ENCODE measurements at places on chromosomes 4 and X. TPM values are rescaled to one million over a fixed set of nuclear protein-coding genes. Genes with fewer than 3 reads are reported as not detected.

The ANOS1 gene
- total RNA-seq = not detected

The FOXR2 gene
- not detected for total RNA-seq

The BRS3 gene
- total RNA-seq = not detected

The SASH3 gene
- 148 TPM for total RNA-seq

The TMEM47 gene
- total RNA-seq = not detected

The PRSS12 gene
- 0.07 TPM for total RNA-seq

The TBC1D9 gene
- total RNA-seq = not detected

The ESX1 gene
- total RNA-seq = not detected

The LRCH2 gene
- total RNA-seq = not detected

The MAGEA2 gene
- not detected for total RNA-seq

The ATP10D gene
- total RNA-seq = 3.0 TPM

The KLF8 gene
- 6.3 TPM for total RNA-seq

The PABPC1L2B gene
- total RNA-seq = not detected

The ASB12 gene
- total RNA-seq = not detected
